ENCODE measurements at places on chromosomes 1 and 21.

- DNase-seq: peak; percentile 0
Observed at GRCh38 chr1:218209351-218209861, 75.7 kb upstream of the RRP15 start.

GRCh38 chr1:200354243-200354642 lies 55.6 kb downstream of the ZNF281 start:
- peak; percentile 76 for DNase-seq

GRCh38 chr21:26769613-26770188 lies 75.5 kb downstream of the ADAMTS1 start:
- peak; percentile 15 for DNase-seq

- no peak for DNase-seq
Observed at GRCh38 chr1:117581391-117581943, 24.4 kb upstream of the TENT5C start.
